ENCODE measurements at places on chromosomes 2 and 18.

GRCh38 chr18:68837665-68838451, 40.0 kb downstream of the CCDC102B start:
- no peak for DNase-seq

DNA sequence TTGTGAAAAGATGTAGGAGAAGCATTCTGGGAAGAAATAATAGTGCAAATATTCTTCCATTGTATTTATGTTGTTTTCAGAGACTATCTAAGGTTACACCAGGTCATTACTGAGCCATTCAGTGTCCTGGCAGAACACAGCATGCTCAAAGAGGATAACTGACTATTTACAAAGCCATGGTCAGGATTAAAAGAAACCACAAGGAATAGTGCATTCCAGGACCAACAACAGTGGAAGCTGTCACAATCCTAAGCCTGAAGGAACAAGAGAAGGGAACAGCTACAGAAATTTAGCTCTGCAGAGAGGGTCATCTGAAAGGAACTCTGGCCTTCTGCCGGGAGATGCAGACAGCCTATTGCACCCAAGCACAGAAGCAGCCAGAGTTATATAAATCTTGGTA, 116.7 kb downstream of the DSC3 start:
- DNase-seq, result no peak

DNA sequence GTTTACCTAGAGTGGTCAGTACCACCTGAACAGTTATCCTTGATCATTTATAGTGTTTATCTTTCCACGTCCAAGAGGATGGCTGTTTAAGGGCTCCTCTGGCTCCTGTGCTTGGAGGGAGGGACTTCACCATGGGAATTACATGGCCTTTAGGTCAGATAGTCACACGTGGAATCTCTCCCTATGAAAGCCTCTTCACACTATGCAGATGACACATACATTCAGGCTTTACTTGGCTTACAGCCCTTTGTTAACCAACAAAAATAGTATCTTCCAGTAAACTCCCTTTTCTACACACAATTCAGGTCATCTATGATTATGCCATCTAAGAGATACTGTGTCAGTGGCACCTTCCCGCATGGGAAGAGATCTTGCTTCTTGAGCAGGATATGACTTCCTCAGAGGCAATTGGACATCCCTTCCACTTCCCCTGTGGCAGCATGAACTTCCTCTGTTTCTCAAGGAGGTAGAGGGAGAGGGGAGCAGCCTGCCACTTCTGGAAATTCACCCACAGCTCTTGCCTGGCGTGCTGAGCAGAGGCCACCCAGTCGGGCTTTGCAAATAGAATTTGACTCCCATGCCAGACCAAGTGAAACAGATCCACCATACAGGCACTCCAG, 53.5 kb downstream of the COLEC12 start:
- DNase-seq, result no peak

DNA sequence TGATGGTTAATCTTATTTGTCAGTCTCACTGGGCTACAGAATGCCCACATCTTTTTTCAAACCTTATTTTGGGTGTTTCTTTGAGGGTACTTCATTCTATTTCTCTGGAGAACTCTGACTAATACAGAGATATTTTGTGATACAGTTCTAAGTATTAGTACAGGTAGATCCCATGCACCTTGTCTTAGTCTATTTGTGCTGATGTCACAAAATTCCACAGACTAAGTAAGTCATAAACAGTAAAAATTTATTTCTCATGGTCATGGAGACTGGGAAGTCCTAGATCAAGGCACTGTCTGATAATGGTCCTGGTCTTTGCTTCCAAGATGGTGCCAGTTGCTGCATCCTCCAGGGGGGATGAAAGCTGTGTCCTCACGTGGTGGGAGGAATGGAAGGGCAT, 68.6 kb upstream of the EPHA4 start:
- DNase-seq, result no peak

DNA sequence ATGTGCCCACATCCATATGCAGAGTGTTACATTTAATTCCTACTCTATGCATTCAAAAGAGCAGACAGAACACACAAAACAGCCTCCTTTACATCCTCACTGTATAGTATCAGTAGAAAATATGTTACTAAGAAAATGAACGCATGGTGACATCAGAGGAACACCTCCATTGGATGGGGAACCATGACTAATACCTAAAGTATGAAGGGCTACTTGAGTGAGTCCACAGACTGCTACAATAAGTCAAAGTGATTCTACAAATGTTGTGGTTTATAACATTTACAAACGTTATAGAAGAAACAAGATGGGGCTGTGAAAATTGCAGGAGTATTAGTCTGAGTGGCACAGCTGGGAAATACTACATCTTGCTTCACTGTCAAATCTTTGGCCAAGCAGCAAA, 1830.9 kb upstream of the PIK3C3 start:
- DNase-seq, result no peak

- no peak for DNase-seq
Observed at GRCh38 chr2:224220586-224221255, 181.2 kb downstream of the FAM124B start.

GRCh38 chr18:11823545-11823944, 27.7 kb upstream of the CHMP1B start:
- DNase-seq, result no peak

DNA sequence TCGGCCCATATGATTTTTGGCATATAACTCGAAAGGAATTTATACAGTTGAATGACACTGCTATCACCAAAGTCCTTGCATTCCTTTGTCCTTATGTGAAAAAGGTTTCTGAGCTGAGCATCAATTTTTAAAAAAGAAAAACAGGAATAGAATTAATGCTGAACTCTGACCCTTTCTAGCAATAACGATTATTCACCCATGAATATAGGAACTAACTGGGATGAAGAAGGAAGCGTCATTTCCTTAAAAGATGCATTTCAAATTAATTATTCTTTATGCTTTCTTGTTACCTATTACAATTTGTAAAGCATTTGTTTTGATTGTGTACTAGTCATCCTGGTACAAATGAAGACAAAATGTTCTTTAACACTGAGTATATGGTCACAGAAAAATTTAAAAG, 19.3 kb downstream of the TMEM247 start:
- no peak for DNase-seq

DNA sequence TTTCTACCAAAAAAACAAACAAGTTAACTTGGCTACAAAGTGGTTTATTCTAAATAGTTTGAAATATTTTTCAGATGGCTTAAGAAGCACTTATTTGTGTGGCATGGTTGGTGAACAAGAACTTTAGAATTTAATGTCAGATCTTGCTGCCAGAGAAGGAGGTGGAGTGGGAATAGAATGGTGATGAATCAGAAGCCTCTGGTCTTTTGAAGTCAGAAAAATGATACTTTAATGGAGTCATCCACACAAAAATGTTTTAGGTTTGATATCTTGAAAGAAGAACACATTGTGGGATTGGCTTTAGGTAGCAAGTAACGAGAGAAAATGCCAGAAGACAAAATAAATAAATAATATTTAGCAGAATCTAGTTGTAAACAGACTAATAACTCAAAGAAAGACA, 243.1 kb upstream of the FANCL start:
- DNase-seq, result no peak

- DNase-seq, result peak; percentile 50
Observed at GRCh38 chr18:39455285-39455684, 1889.7 kb upstream of the CELF4 start.

DNA sequence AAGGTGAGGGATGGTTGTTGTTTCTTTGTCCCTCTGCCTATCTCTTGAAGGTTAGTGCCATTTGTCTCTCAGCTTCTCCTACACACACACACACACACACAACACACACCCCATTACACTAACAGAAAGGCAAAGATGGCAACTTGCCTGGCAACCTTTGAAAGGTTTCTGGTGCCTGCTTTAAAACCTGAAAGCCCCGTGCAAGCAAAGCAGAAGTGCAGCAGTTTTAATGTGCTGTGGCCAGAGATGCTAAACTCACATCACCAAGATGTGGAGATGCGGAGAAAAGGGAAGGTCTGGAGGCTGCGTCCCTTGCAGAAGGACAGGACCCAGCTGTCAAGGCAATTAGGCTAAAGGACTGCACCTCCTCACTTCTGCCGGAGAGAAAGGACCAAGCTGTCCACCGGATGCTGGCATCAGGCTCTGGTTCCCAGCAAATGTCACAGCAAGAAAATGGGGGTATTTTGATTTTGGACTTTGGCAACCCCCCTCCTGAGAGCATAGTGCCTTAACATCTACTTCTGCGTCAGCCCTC, 196.4 kb downstream of the ARL4C start:
- DNase-seq, result no peak

DNA sequence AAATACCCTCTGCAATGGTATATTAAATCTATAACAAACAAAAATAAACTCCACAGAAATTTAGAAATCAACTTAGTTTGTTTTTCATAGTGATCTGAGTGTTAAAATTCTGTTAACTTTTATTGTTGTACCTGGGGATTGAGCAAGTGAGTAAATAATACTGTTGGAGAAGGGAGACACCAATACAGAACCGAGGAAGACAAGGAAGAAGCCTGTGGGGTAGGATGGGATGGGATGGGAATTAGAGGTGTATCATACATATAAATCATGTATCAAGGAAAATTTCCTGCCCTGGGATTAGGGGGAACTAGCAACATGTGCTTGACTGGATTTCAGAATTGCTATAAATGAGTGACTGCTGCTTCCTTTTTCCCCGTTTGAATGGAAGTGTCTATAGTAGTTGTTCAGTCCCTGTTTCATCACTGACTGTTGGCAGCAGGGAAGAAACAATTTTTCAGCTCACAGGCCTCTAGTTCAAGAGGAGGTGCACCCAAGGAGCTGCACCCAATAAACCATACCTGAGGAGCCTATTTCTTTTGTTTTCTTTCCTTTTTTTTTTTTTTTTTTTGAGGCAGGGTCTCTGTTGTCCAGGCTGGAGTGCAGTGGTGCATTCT, 53.1 kb downstream of the SP110 start:
- DNase-seq, result no peak

GRCh38 chr2:161576421-161576820, 47.8 kb upstream of the SLC4A10 start:
- DNase-seq, result no peak

- no peak for DNase-seq
Observed at GRCh38 chr18:70705831-70706416, 417.1 kb downstream of the SOCS6 start.

DNA sequence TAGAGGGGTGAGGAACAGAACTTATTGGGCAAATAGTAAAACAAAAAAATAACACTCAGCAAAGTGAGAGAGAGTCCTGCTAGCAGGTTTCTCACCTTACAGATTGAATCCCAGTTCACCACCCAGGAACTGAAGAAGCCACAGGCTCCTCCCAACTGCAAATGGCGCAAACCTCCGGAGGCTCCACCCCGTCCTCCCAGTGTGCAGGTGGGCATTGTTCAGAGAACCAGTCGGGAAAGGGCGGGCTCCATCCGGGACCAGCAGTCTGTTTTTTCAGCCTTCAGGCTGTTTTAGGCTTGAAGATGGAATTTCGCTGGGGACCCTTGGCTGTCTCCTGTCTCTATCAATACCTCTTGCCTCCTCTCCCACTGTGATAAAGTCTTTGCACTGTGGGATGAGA, 317.5 kb downstream of the PARD3B start:
- DNase-seq, result no peak
